Cardiac fibroblast (primary cell): ENCODE measurements at places on chromosomes 2 and 18.

GRCh38 chr2:11492720-11493119 lies 26.8 kb upstream of the E2F6 start:
- DNase-seq: no peak

- DNase-seq: no peak
Observed at GRCh38 chr2:188274274-188274673, 17.4 kb upstream of the GULP1 start.

GRCh38 chr2:8312861-8313830 lies 368.7 kb upstream of the ID2 start:
- DNase-seq: no peak

- no peak for DNase-seq
Observed at GRCh38 chr2:21067859-21068537, 24.1 kb upstream of the APOB start.

DNA sequence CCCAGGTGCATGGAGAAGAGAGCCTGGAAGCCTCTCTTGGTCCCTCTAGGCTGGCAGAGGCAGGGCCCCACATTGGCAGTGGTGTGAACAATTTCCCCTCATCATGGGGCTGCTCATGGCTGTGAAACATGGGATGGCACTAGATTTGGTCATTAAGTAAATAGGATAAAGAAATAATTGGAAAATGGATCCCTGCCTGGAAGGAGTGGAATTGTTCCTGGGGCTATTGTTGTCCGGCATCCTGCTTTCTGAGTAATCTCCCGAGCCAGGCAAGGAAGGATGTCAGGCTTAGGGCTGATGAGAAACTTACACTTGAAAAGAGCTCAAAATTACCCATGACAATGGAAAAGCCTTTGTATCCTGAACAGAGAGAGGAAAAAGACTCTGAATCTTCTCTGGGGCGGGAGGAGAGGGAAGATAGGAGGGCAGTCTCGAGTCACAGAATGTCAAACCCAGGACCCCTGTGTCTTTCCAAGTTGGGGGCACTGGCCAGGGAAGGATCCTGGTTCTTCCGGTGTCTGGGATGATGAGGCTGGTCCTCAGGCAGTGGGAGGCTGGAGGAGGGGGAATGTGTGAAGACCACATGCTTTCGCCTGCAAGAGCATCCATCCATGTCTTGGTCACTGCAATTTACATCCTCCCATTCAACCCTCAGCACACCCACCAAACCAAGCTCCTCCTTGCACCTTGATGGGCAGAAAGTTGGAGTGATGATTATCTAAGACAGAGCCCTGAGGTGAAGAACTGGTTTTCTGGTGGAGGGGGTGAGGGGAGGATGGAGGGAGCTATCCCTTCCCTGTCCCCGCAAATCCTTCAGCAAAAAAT lies 27.1 kb upstream of the STEAP3 start:
- peak; percentile 47 for DNase-seq

DNA sequence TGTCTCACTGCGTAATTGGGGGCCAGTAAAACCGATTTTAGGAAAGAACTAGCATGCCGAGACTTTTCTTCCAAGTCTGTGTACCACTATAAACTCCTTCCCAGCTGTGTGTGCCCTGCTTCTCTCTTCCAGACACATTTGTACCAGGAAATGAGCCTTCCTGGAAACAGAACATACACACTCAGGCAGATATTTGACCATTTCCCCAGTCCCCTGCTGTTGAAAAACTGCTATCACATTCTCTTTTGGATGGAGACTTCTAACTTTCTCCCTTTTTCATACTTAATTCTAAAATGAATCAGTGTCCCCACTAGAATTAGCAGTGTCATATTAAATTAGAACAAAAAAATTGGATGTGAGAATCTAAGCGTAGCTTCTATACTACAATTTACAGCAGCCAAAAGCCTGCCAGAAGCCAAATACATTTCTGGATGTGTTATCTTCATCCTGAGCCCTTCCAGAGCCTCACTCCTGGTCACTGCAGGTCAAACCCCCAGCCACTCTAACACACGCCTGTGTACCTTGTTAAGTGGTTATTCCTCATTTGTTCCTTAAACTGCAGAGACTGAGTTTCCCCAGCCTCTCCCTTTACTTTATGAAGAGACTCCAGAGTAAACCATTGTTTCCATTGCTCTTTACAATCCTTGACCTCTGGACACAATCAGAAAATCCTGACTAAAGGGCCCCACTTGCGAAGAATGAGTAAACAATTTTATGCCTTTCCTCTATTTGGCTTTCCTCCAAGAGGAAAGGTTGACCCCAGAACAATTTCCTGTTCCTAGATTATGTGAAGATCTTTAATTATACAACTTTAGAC lies 20.4 kb downstream of the DSG4 start:
- no peak for DNase-seq

DNA sequence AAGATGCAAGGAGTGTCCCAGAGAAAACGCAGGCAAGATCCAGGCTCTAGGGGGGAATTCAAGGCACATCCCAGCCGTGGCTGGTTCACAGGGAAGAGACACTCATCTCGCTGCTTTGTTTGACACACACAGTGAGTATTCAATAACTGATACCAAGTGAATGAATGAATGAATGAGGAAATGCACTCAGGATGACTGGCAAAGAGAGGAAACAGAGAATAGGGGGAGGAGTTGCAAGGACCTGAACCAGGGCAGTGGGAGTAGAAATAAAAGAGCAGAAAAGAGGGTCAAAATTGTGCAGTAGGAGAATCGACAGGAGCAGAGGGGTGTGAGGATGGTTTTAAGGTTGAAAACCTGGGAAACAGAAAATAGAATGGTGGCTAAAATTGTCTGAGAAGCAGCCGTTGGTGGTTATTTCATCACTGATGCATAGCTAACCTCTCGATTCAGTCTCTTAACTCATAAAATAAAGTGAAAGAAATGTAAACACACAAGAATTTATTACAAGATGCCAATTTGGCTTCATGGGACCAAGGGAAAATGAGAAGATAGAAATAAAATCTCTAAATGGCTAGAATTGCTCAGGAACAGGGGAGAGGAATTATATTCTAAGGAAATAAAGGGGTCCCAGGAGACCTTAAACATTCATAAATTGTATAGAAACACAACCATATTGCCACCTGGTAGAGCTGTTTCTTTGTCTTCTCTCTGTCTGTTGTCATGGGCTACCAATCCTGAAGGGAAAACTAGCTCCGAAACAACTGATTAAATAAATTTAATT lies 63.9 kb upstream of the PHLPP1 start:
- DNase-seq: no peak

DNA sequence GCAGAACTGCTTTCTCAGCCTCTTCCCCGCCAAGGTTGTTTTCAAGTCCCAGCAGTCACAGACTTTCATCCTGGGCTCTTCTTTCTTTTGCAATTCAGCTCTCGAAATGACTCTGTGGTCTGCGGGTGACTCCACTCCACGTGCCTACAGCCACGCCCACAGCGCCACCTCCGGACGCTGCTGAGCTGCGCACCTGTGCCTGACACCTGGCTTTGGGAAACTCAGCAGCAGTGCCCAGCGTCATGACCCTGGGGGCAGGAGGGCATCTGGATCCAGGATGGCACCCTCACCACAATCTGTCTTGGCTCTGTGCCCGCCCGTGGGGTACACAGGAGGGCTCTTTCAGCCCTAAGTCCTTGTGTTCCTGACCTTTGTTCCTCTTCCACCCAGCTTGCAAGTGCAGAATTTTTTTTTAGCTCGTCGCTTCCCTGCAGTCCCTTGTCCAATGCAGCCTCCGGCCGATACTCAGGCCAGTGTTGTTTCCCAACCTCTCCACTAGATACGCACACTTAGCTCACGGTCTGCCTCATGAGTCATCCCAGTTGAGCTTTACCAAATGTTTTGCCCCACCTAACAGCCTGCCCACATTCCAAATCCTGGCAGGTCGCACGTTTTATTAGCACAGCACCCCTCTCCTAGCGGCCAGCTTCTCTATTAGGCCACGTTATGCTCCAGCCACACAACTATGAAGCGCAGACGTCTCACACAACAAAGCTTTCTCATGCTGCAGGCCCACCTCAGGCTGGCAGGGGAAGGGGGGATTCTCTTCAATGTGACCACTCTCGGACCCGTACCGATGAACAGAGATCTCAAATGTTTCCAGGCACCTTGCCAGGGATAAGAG lies 6.5 kb upstream of the CAPN10 start:
- DNase-seq: peak; percentile 94

DNA sequence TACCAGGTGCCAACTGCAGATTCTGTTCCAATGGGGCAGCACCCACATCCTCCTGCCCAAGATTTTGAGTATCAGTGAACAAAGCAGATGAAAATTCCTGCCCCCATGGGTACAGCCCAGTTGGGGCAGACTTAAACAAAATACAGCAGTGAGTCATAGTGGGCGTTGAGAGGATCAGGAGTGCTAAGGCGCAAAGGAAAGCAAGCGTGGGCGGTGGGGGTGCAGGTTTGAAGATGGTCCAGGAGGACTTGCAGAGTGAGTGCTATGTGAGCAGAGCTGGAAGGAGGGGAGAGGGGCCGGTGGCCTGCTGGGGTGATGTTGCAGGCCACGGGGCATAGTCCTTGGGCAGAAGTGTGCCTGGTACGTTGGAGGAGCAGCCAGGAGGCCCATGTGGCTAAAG lies 24.7 kb downstream of the STEAP3 start:
- DNase-seq: peak; percentile 68

- peak; percentile 3 for DNase-seq
Observed at GRCh38 chr2:149143734-149144133, 105.2 kb downstream of the LYPD6B start.

- no peak for DNase-seq
Observed at GRCh38 chr2:45979065-45979464, 318.1 kb upstream of the EPAS1 start.

- peak; percentile 91 for DNase-seq
Observed at GRCh38 chr2:230758566-230759480, 46.2 kb downstream of the CAB39 start.

DNA sequence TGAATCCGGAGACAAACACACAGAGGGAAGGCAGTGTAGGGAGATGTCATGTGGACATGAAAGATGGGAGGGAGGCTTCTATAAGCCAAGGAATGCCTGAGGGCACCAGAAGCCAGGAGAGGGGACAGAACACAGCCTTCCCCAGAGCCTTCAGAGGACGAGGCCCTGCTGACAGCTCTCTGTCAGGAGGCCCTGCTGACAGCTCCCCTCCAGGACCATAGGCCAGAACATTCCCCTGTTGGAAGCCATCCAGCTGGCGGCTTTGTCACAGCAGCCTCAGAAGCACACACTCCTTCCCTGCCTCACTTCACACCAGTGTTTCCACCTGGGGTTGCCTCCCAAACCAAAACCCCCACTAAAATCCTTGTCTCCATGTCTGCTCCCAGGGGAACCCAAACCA lies 171.3 kb upstream of the ID2 start:
- DNase-seq: no peak

DNA sequence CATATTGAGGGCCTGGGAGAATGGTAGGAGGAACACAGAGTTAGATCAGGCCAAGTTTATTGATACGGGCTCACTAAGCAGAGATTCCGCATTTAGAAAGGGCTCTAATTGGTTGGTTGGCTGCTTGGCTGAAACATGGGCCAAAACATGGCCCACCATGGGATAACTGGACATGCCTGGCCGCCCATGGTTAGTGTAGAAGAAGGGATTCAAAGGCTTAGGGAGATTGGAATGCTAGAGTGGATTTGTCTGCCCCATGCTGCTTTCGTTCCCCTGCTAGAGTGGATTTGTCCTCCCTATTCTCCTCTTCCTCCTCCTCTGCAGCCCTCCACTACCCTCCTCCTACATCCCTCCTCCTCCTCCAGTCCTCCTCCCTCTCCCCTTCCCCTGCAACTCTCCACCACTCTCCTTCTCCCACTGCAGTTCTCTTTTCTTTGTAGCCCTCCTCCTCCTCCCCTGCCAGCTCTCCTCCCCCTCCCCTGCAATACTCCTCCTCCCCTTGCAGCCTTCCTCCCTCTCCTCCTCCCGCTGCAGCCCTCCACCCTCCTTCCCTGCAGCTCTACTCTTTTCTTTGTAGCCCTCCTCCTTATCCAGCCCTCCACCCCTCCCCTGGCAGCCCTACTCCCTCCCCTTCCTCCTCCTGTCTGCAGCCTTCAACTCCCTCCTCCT lies 17.2 kb downstream of the BOK start:
- no peak for DNase-seq

- DNase-seq: no peak
Observed at GRCh38 chr2:17426743-17427142, 91.5 kb downstream of the RAD51AP2 start.

GRCh38 chr2:60735496-60736250 lies 20.4 kb upstream of the PAPOLG start:
- no peak for DNase-seq

GRCh38 chr18:76967721-76968472 lies 145.5 kb downstream of the ZNF236 start:
- DNase-seq: no peak

GRCh38 chr2:208827549-208828221 lies 421.1 kb downstream of the PTH2R start:
- DNase-seq: no peak

GRCh38 chr2:95276888-95277245 lies 2.6 kb downstream of the PROM2 start:
- DNase-seq: no peak

DNA sequence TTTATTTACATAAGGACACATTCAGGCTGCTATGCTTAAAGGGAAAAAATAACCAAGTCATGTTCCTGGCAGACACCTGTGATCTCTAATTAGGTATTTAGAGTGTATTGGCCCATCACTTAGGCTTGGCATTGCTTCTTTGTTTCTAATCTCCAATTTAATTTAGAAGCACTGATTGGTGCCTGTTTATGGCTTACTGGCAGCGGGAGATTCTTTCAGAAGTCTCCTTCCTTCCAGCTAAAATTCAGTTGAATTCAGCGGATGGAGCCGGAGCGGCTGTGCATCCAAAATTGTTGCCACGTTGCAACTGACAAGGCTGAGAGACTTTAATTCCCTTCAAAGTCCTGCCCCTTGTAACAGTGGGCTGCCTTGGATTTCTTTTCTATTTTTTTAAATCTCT lies 66.5 kb downstream of the VWA3B start:
- DNase-seq: no peak

GRCh38 chr2:25044011-25044410 lies 2.1 kb downstream of the EFR3B start:
- no peak for DNase-seq

GRCh38 chr2:240156435-240157146 lies 16.1 kb upstream of the OTOS start:
- no peak for DNase-seq

DNA sequence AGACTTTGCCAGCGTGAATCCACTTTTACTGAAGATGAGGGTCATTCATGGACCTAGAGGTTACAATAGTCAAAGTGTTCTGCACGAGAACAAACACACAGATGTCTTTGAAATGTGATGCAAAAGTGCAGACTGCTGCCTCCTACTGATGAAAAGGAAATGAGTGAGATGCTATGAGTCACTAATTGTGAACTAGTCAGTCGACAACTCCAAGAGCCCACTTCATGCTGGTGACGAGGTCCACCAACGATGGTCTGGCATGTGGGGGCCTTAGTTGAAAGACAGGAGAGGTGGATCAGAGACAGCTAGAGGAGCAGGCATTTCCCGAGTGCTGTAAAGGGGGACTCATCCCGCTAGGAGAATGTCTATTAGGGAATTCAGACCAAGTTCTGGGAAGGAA lies 17.1 kb upstream of the ZNF236 start:
- peak; percentile 56 for DNase-seq

DNA sequence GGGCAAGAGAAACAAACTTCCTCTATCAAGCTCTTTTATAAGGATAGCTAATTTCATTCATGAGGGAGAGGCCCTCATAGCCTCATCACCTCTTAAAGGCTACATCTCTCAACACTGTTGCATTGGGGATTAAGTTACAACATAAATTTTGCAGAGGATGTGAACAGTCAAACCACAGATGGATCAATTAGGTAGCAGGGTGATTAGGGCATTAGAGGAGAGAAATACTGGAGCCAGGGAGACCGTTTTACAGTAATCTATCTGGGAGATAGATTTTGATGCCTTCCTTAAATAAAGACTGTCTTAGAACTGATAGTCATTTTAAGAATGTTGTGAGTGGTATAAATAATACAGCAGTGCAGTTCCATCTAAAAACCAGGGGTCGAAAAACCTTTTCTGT lies 258.9 kb downstream of the DCC start:
- DNase-seq: no peak
